ENCODE measurements at places on chromosomes 1 and 21.

DNA sequence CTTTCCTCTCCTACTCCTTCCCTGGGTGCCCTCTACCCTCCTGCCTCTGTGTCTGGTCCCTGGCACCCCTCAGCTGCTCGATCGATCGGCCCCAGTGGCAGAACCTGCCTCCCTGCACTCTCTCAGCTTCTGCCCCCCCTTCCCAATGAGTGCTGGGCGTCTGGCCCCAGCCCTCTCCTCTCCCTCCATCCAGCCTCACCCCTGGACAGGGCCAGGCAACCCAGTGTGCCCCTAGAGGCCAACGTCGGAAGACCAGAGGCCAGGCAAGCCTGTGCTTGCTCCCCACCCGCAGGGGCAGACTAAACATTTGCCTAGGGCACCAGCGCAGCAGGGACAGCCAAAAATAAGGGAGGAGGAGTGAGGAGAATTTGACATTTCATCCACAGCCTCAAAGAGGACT is 43.5 kb downstream of the LGR6 start:
- peak; percentile 47 for DNase-seq

- no peak for DNase-seq
Observed at GRCh38 chr1:73907051-73907450, 290.9 kb downstream of the LRRIQ3 start.

GRCh38 chr1:153535242-153536011 is at the start of gene S100A6:
Gene S100A6, minus strand, starts transcription at chr1:153535991. Its CDS starts 652 bp downstream, at chr1:153535339.
- DNase-seq = peak; percentile 89

DNA sequence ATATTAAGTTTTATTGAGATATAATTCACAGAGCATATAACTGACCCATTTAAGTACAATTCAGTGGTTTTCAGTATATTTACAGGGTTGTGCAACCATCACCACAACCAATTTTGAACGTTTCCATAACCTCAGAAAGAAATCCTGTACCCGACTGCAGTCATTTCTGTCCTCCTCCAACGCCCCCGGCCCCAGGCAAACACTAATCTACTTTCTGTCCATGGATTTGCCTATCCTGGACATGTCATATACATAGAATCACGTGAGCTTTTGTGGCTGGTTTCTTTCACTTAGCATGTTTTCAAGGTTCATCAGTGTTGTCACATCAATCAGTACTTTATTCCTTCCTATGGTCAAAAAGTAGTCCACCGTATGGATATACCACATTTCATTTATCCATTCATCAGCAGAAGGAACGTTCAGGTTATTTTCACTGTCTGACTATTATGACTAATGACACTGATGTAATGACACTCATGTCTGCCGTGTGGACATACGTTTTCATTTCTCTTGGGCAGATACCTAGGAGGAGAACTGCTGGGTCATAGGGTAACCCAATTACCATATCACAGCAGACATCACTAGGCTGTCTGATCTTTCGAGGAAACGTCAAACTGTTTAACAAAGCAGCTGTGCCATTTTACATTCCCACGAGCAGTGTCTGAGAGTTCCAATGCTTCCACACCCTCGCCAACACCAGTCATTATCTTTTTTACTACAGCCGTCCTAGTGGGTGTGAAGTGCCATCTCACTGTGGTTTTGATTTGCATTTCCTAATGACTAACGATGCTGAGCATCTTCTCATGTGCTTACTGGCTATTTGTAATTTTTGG is 30.8 kb downstream of the MRPL37 start:
- DNase-seq = peak; percentile 72

GRCh38 chr1:42211224-42211623 is 46.7 kb upstream of the GUCA2A start:
- no peak for DNase-seq

DNA sequence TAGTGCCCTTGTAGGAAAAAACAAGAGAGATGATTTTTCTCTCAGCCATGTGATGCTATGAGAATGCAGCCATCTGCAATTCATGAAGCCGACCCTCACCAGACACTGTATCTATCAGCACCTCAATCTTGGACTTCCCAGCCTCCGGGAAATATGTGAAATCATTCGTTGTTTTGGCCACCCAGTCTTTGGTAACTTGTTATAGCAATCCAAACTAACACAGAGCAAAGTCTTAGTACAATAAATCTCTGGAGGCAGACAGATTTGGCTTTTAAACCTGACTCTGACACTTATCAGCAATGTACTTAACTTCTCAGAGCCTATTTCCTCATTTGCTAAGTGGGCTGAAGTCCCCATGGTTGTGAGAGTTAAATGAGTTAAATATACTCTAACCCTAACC is 5.1 kb upstream of the MED18 start:
- DNase-seq = no peak

GRCh38 chr1:110200666-110201065 is 9.4 kb upstream of the KCNC4 start:
- DNase-seq = no peak

- no peak for DNase-seq
Observed at GRCh38 chr1:223006917-223007648, 136.0 kb downstream of the TLR5 start.

GRCh38 chr1:181083842-181084605 is 4.5 kb upstream of the IER5 start:
- DNase-seq = peak; percentile 86

DNA sequence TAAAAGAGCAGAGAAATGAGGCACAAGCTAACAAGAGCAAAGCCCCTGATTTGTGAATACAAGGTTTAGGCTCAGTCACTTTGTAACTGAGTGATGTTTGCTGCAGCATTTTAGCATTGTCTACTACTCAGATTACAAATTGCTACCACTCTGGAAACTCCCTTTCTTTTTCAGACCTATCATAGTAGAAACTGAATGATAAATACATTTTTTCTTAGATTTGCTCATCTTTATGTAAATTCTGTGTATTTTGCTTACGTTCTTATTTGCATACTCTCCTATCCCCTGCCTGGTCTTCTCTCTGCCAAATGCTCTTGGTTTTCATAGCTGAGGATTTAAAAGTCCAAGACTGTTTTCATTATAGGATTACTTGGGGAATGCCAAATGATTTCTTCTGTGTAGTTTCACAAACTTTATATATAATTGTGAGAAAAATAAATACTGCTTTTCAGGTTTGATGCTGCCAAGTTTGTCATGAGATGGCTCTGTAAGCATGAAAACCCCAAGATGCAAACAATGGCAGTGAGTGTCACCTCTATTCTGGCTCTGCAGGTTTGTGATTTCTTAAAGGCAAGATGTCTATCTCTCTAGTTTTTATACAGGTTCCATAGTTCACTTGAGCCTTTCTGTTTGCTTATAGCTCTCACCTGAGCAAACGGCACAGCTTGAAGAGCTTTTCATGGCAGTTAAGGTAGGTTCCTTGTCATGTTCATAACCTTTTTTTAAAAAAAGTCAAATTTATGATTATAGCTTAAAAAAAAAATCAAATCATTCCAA is 24.7 kb downstream of the ZYG11A start:
- no peak for DNase-seq

DNA sequence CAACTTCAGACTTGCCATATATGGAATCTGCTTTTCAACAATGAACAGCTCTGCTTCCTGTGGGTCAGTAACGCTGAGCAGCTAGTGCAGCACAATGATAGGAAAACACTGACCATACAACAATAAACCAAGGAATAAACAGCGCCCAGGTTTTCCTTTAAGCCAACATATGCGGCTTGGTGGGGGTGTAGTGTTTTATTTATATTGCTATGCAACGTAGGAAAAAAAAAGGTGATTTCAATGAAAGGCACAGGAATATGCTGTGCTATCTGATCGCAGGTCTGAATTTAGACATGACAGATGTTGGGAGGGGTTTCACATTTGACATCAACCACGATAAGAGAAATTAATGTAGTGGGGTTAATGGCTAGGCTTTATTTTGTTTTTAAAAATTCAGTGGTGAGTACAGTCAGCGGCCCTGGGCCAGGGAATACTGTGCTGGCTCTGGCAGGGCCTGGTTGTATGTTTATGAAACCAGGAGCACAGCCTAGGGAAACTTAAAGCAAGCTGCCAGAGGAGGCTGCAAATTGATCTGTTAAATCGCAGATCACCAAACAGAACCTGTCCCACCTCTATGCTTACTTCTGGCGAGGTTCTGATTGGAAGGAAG is 4.3 kb downstream of the TSPAN2 start:
- no peak for DNase-seq

GRCh38 chr1:41476807-41477361 is 7.6 kb downstream of the EDN2 start:
- DNase-seq = no peak

DNA sequence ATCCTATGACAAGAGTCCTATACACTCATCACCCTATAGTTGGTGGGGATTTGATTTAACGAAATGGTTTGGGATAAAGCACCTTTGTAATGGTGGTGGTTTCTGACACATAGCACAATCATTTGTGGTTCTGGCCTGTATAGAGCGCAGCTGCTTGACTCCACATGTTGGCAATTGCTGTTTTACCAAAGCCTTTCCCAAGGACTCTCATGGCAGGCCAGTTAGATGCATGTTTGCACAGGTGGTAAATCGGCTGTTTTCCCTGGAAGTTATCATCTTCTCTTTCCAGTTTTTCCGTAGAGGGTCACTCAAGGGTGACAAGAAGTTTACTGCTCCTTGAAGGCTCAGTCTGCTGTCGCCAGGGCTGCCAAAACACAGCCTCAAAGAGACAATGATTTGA is 17.1 kb upstream of the XPR1 start:
- DNase-seq = no peak

DNA sequence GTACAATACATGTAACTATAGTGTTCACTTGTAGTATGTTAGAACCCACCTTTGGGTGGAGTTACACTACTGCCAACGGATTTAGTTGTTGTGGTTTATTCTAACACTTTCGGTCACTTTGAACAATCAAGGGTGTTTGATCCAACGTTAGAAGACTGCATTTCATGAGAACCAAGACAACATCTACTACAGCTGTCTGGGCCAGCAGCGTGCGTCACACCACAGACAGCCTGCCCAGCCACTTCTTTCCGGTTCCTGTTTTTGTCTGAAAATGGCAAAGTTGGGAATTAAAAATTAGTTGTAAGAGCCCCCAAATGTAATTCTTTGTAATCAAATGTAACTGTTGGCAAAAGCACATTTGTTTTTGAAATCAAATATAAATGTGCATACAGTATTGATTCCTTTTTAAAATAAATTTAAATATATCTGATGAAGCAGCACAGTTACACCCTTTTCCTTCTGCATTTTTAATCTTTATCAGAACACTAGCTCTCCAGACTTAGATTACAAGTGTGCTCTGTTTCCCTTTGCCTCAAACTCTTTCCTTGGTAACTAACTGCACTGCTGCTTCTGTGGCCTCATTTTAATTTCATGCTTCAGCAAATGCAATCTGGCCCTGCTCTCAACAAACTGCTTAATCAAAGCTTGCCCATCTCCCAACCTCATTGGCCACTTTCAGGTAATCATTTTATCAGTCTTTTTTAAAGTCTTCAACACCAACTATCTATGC is 86.6 kb upstream of the DPH5 start:
- DNase-seq = peak; percentile 74

DNA sequence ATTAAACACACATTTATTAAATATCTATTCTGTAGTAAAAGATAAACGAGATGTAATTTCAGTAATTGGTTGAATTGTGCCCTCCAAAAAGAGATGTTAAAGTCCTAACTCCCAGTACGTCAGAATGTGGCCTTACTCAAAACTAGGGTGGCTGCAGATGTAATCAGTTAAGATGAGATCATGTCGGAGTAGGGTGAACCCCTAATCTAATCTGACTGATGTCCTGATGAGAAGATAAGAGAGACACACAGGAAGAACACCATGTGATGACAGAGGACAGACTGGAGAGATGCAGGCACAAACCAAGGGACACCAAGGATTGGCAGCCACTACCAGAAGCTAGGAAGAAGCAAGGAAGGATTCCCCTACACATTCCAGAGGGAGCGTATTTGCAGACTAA is 104.1 kb downstream of the SLC25A24 start:
- no peak for DNase-seq

DNA sequence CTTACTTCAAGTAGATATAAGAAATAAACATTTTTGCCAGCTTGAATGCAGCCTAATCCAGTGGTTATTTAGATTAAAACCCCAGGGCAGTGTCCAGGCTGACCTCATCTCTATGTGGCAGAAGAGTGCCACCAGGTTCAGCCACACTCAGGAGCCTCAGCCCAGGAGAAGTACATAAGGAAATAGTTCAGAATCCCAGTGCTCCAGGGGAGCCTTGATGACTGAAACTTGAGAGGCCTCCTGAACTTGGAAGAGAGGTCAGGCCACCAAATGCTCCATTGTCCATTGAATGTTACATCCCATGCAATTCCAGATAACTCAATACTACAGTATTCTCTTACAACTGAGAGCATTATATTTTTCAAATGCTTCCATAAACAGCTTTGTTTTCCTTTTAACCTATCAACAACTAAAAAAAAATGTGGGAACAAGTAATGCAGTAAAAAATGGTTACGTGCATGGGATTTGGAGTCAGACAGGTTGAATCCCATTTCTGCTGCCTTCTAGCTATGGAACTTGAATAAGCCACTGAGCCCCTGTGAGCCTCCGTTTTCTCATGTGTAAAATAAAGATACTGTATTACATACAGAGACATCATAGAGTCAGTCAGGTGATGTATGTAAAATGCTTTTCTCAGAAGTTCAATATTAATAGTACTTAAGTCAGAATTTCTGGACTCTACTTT is 248.0 kb downstream of the PLPP3 start:
- no peak for DNase-seq

DNA sequence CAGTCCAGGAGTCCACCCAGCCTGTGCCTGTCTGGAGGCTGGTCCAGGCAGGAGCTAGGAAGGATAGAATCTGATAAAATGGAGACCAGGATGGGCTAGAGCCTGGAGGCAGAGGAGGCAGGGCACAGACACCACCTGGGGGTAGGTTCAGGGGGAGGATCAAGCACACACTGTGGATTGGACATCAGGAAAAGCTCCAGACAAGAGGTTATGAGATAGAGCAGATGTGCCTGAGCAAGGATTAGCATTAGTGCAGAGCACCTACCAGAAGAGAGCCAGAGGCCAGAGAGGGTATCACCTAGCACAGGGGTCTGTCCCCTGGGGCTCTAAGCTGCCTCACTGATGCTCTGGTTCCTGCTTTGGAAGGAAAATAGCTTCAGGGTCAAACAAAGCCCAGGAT is 216.7 kb upstream of the ZC3H12A start:
- DNase-seq = no peak

- DNase-seq = no peak
Observed at GRCh38 chr21:35727830-35728229, 332.5 kb downstream of the SETD4 start.

DNA sequence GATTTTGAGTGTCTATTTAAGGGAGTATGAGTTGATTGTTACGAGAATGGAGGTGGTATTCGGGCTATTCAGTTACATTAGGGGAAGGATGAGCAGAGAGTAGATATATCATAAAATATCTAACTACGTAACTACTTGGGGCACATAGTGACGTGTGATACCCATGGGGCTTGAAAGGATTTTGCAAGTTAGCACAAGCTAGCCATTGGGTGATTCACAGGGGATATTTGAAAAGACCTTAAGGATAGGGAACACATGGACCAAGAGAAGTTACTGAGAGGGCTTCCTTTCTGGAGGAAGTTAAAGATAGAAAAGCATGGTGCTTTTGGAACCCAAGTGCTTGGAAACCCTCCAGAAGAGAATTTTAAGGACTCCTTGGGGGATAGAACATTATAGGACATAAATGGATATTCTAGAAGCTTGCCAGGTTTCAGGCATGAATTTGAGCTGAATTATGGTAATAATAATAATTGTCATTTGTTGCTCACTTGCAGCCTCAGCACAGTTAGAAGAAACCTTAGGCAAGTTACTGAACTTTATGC is 5.4 kb downstream of the DISP1 start:
- no peak for DNase-seq
